ENCODE measurements at places on chromosomes 2 and 18.

GRCh38 chr2:216666461-216667233, 28.7 kb downstream of the IGFBP5 start:
- peak; percentile 73 for DNase-seq

- DNase-seq: no peak
Observed at GRCh38 chr18:31393286-31393685, 16.7 kb downstream of the DSG4 start.

GRCh38 chr2:229416116-229416694, 145.1 kb upstream of the PID1 start:
- no peak for DNase-seq

DNA sequence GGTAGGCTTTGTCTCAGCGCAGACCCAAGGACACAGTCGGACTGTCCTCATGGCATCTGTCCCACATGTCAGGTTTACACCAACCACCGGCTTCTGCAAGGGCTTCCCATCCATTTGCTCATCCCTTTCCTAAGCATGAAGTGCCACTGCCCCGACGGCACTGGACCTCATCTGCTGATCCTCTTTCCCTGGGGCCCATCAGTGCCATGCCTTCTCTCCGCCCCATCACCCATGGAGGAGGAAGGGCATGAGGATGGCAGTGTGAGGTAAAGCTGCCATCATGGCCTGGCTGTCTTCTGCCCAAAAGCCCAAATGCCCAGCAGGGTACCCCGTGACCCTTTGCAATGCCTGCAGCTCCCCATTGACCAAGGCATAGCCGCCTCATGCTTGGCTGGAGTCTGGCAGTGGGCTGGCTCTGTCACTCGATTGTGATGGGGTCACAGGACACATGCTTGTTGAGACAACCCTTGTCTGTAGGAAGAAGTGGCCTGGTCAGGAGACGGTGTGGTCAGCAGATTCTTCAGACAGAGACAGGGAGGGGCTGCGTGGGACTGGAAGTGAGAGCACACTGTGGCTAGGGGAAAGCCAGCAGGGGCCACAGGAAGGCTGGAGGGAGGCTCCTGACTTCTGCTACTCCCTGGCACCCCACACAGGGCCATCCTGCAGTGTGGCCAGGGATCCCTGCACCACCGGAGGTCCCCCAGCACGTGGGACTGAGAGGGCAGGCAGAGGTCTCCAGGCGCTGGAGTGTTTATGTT, 493.7 kb upstream of the HS6ST1 start:
- no peak for DNase-seq

DNA sequence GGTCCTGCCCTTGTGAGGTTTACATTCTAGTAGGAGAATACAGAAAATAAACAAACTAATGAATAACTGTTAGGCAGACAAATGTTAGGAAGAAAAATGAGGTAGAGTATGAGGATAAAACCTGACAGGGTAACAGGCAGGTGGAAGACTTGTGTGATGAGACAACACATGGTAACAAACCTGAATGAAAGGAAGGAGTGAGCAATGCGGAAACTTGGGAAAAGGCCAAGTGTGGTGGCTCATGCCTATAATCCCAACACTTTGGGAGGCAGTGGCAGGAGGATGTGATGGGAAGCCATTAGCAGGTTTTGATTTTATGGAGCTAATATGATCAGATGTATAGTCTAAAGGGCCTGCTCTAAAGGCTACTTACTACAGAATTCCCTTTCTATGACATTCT, 74.2 kb downstream of the INO80D start:
- DNase-seq: no peak

DNA sequence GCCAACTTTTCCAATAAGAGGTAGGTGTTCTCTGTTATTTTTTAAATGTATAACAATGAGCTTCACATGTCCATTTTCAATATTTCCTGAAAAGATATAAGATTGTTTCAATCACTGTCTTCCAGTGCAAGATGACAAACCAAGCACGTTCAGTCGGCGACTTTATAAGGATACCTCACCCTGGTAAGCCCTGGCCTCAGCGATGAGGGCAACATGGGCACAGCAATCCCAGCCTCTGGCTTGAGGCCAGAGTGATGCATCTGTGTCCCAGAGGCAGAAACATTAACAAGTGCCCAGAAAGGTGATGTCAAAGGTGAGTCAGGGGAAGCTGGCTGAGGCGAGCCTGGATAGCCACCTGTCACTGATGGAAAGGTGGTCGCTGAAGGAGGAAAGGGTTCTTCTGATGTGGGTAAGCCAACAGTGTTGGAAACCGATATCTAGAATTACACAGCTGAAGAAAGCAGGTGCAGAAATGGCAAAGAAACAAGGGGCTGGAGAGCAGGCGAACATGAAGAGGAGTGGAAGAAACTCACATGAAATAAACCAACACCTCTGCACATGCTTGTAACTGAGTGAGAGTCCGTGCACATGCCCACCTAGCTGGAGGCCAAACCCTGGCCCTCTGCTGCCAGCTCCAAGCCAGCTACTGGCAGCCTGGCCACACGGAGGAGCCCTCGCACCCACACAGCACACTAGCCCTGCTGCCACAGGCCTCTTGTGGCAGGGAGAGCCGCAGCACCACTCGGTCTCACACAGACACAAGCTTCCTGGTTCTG, 65.5 kb downstream of the FBXO15 start:
- DNase-seq: peak; percentile 59

DNA sequence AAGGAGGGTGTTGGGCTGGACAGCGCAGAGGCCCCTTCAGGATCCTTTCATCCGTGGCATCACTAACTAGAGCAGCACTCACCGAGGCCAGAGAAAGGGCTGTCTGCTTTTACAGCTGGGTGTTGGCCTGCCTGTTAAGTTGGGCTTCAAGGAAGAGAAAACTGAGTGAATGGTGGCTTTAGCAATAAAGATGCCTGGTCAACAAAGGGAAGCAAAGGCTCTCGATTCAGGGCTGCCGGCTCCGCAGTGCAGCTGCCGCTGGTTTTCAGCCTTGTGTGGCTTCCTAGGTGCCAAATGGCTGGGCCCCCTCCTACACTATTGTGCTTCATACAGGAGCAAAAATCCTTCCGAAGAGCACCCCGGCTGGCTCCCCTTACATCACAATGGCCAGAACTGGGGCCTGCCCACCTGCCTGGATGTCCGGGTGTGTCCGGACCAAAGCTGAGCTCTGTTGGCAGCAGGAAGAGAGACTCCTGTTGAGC, 61.0 kb upstream of the GPR45 start:
- no peak for DNase-seq

All from large intestine (tissue), 12 donors.